Stimulated activated CD8-positive, alpha-beta memory T cell treated with anti-CD3 and anti-CD28 coated beads, Interleukin-12 subunit alpha, Interleukin-12 subunit beta, amount 100 ng/mL, for 4 hours (primary cell): ENCODE measurements at places on chromosomes 7 and 10.

- no peak for DNase-seq
These were observed 122.9 kb downstream of the NPY start for GRCh38 chr7:24406789-24407299.

DNA sequence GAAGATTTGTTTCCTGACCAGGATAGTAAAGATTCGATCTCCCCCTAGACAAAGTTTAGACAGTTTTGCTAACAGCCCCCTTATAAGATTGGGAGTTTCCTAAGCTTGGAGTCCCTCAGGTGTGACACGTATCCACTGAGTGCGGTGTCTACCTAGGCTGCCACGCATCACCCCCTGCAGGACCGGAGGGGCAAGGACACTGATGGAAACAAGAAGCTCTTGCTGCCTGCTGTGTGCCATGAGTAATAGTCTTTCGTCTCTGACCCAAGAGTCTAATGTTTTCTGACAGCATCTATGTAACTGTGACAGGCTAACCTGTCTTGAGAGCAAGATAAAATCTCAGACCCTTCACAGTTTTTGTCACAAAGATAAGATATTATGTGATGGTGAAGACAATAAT, 173.5 kb downstream of the SEMA3E start:
- no peak for DNase-seq

GRCh38 chr7:93515144-93515543, 59.4 kb downstream of the CALCR start:
- DNase-seq, result no peak

DNA sequence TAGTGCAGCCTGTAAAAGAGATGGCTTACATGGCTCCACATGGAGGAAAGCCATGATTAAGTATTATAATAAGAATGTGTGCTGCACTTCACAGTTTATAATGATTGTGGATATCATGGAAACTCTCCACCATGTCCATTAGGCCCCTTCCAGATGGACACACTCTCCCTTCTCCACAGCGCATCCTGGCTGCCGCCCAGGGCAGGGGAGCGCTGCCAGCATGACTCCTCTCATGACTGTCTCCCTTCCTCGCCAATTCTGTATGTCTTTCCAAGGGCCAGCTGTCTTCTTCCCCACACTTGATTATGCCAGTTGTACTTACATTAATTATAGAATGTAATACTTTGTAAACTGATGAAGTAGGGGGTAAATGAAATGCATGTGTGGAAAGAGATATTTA, 259.3 kb upstream of the TMEM72 start:
- DNase-seq, result no peak

DNA sequence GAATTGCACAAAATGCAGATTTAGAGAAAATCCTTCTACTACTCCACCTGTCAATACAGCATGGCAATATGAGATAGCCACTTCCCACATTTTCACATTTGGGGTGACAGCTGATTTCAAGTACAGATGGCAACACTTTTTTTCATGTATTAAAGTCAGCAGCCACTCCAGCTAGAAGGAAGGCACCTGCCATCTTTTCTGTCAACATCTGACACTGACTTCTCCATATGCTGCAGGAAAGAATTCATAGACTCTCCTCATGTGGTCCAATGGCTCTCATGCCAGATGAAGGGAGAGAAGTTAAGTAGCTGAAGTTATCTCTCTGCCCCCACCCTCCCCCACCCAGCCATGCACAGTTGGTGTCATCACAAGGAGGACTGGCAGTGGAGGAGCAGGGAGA, 912.0 kb downstream of the SORCS1 start:
- DNase-seq, result no peak

DNA sequence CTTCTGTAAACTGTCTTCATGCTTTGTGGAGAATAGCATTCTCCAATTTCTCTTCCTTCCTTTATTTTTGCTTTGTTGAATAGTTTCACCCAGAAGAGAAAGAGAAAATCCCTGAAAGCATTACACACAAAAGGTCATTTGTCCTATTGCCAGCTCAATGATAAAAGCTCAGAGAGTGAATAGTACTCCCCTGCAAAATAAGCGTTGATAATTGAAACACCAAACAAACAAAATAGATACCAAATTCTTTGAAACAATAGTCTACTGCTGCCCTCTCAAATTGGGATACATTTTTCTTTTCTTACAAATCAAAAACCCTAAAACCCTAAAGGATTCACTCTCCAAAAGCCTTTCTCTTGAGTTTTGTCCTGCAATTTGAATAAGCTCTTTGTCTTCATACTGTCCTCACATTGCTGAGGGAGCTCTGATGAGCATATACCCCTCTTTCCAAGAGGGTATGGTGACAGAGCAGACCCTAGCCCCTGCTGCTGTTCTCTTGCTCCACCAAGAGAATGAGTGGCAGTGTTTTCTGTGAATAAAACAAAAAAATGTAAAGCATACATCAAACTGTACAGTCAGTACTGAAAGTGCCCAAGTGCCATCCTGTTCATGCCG, 134.4 kb downstream of the CSTF2T start:
- no peak for DNase-seq

- peak; percentile 6 for DNase-seq
These were observed 75.3 kb upstream of the DNAAF5 start for GRCh38 chr7:651032-651728.

DNA sequence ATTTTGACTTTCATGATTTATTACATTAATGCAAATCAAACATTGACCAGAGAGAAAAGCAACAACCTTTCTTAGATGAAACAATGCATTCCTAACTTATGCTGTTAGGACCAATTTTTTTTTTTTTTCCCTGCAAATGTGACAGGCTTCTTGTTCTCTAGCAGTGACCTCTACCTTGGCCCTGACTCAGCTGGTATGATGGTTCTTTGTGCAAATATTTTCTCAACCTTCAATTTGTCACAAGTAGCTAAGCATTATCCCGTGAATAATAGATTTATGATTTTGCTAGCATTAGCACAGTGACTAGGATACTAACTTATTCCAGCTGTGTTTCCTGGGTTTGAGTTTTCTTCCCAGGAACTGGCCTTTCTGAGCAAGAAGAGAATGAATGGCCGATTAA, 64.9 kb downstream of the PPP1R9A start:
- DNase-seq, result no peak

DNA sequence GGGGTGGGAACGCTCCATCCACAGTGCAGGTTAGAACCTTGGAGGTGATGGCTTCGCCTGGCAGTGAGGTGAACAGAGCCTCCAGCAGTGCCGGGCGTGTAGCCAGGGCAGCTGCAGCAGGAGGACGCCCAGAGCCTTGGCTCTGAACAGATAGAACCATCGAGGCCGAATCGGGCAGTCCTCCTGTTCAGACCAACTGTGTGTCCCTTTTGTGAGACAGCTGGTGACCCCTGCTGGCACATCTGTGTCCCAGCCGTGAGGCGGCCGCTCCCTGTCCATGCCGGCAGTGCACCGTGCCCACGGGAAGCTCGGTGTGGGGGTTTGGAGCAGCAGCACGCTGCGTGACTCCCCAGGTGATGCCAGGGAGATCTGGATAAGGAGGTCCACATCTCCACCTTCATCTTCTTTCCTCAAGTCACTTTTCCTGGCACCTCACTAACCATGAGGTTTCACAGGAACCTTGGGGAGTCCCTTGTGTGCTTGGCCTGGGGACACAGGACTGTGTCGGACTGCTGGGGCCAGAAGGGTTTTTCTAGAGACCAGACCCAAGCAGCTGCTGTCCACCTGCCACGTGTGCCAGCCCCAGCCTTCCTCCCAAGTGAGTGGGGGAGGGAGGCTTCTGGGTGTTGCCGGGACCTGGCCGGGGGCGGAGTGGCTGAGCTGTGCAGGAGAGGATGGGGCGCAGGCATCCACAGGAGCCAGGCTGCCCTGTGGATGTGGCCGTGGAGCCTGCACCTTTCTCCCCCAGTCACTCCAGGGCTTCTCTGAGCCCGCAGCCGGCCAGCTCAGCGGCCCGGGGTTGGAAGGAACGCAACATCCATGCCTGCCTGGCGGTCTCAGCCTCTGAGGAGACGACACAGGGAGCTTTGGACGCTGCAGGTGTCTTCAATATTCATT, 69.4 kb downstream of the DNAJB6 start:
- no peak for DNase-seq

- peak; percentile 57 for DNase-seq
These were observed at the start of gene PTPRE for GRCh38 chr10:127906548-127907377. Gene PTPRE, plus strand, starts transcription at chr10:127907103. Its CDS starts 133,779 bp downstream, at chr10:128040882.

- DNase-seq, result no peak
These were observed 161.2 kb downstream of the NRF1 start for GRCh38 chr7:129772646-129773280.

GRCh38 chr10:86663046-86663345, 5.3 kb upstream of the LDB3 start:
- no peak for DNase-seq

GRCh38 chr7:127208860-127209259, 43.9 kb downstream of the GRM8 start:
- DNase-seq, result no peak
